Activated T-helper 2 cell treated with anti-CD3 and anti-CD28 coated beads, Interferon-gamma antibody, Interleukin-2, Interleukin-4, amounts not matched to agents 10 μg/mL and 5 μg/mL and 100 μg/mL, durations not matched to agents 14 hours and 24 hours and 36 hours (primary cell): ENCODE measurements at places on chromosomes 5 and 9.

- DNase-seq = no peak
Observed at GRCh38 chr5:32942225-32942989, 231.3 kb downstream of the NPR3 start.

GRCh38 chr9:37036776-37037502 is 2.9 kb upstream of the PAX5 start:
- DNase-seq = peak; percentile 40

GRCh38 chr5:181207214-181207959 is 2.4 kb upstream of the TRIM7 start:
- DNase-seq = peak; percentile 74

- DNase-seq = peak; percentile 52
Observed at GRCh38 chr5:176596689-176597416, 13.1 kb downstream of the GPRIN1 start.

- DNase-seq = no peak
Observed at GRCh38 chr5:493119-493701, 31.0 kb downstream of the SLC9A3 start.

DNA sequence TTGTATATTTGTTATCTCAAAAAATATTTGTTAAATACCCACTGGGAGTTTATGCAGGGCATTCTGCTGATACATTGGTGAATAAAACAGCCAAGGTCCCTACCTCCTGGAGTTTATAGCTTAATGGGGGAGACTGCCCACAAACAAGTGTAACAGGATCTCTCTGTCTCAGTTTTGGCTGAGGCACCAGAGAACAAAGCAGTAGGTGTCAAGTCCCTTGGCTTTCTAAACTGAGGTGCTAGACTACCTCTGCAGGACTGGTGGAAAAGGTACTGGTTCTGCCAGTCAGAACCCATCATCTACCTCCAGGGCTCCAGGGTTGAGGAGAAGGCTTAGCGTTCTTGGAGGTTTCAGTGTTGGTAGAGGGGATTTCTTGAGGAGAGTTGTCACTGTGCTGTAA is 188.4 kb upstream of the ELL2 start:
- DNase-seq = no peak

DNA sequence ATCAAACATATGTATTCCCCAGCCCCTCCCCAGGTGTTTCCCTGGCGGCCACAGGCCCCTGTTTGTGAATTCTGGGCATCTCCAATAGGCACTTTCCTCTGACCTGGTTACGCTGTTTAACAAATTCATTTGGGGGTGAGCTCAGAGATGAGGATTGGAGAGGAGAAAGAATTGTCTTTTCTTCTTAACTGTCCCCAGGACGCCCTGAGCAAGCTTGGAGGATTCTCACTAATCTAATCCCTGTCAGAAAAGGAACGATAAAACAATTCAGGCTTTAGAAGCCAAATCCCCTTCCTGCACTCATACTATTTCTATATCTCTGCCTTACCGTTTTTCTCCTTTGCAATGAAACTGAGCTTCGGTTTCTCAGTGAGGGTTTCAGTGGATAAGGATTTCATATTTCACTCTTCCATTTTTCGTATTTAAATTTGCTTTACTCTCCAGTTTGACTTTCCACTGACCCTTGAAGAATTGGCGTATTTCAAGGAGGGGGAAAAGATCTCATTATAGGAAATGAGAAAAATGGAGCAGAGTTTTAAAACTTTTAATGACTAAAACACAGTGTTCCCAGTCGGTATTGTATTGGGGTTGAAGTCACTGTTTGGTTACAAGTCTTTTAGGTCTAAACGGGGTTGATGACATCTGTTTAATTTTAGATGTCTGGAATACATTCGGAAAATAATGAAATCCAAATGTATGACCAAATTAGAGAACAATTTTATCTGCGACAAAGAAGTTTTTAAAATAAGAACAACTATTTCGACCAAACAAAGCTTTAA is 180.1 kb downstream of the MACROH2A1 start:
- DNase-seq = no peak

DNA sequence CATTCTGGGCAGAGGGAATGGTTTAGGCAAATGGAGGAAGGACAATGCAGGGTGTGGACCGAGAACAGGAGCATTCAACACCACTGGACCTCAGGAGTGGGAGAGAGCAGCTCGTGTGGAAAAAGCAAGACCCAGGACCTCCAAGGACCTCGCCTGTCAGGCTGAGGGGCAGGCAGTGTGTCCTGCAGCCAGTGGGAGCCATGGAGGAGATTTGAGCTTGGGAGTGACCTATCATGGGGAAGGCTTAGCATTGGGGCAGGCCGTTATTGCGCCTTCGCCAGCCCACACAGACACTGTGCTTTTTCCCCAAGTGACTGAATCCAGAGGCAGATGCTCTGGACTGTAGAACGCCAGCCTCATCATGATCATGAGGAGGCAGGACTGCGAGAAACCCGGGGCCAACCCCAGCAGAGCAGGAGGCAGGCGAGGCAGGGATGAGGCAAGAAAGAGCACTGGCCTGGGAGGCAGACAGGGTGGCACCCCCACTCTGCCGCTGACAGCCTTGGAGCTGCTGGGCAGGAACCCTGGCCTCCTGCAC is 3.3 kb downstream of the CDHR2 start:
- DNase-seq = no peak

- DNase-seq = peak; percentile 35
Observed at GRCh38 chr5:73447530-73448462, 781 bp downstream of the FOXD1 start.

DNA sequence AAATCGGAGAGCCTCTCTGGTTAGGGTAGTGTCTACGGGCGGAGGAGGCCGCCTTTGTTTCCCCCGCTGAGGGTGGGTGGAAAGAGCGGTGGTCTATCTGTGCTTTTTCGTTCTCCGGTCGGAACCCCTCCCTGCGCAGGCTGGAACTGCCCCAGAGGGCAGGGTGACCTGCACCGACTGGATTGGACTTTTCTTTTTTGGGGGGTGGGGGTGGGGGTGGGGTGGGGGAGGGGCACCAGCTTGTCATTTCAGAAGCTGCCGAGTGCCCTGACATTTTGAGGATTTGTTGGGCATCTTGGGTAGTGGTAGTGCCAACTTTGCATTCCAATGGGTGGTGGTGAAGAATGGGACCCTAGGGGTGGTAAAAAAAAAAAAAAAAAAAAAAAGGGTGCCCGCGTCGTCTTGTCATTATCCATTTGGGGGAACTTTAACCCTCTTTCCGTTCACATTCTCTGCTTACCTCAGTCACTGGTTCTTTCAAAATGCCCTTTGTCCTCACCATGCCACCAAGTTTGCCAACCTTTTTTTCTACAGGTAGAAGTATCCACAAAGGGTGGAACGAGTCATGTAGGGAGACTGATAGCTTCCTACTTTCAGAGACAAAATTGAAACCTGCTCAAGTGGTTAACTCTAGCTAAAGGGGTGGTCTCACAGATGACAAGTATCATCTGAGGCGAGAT is 1.3 kb downstream of the UBE2R2 start:
- DNase-seq = no peak

DNA sequence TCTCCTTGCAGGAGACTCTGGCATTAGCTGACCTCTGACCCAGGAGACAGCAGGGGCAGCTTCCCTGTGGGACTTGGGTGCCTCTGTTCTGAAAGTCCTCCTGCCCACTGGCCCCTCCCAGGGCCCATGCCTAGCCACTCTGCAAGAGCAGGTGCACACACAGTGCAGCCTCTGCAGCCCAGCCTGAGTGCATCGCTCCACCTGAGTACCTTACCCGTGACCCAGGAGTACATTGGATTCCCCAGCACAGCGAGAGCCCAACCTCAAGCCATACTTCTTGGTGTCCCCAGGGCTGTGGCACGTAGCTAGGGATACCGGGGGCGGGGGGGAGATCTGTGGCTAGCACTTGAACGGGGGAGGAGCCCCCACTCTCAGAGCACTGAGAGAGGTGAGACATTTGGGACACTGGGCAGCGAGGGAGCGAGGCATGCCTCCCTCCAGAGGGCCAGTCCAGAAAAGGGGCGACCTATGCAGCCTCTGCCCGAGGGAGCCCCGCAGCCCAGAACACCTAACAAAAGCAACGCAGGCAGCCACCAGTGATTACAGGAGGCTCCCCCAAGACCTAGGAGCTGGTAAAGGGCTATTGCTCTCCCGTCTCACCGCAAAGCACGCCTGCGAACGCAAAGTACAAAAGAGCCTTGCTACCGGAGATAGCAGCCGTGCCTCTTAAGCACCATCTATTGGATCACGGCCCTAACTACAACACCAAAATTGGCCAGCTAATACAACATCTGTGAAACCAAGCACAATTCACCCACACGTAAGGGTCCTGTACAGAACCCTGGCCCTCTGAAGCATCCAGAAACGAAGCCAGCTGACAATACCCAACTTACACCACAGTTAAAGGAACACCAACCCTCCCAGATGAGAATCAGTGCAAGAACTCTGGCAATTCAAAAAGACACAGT is 826 bp upstream of the PRDM9 start:
- DNase-seq = no peak

GRCh38 chr5:118195211-118195610 is 793.1 kb downstream of the DTWD2 start:
- no peak for DNase-seq

DNA sequence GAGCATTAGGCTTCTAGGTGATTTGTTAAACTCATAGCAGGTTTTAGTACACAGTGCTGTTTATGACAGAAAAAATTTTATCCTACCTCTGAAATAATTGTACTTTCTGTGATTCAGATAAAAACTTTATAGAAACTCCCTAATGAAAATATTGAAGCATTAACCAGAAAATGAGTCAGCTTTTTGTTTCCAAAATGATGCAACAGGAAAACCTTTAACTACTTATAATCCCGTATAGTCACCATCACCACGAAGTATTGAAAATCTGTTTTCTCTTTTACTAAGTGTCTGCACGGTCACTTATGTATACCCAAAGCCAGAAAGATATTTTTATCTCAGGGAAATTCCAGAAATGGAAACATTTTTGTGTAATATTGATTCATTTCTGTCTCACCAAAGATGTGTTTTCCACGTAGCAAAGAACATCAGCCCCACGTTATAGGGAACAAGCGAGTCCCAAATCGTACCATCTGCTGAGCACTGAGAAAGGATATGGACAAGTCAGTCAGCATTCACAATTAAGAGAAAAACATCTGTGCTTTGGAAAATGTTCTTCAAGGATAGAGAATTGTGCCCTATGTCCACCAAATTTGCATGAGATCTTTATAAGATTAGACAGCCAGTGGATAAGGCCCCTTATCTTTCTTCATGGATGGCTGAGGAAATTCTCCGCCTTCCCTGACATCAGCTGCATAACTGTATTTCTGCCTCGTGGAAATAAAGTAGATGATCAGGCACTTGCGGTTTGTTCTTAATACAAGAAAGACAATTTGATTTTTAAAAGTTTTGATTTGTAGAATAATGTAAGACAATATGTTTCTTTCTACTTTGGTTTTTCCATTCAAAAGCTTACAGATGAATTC is 41.9 kb downstream of the TNFAIP8 start:
- no peak for DNase-seq

DNA sequence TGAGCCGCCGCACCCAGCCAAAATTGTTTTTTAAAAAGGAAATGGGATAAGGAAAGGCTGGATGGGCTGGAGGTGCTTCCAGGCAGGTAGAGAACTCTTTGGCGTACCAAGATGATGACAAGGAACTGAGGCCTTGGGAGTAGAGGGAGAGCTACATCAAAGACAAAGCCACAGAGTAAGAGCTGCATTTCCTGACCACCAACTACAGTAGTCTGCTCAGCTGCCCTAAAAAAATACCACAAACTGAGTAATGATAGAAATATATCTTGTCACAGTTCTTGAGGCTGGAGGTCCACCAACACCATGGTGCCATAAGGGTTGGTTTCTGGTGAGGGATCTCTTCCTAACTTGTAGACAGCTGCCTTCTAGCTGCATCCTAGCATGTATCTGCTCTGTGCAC is 8.2 kb downstream of the OR1K1 start:
- DNase-seq = no peak

GRCh38 chr9:134214386-134214765 is 50.0 kb upstream of the RNU6ATAC start:
- no peak for DNase-seq

GRCh38 chr5:148732692-148733091 is 78.4 kb upstream of the HTR4 start:
- DNase-seq = no peak

DNA sequence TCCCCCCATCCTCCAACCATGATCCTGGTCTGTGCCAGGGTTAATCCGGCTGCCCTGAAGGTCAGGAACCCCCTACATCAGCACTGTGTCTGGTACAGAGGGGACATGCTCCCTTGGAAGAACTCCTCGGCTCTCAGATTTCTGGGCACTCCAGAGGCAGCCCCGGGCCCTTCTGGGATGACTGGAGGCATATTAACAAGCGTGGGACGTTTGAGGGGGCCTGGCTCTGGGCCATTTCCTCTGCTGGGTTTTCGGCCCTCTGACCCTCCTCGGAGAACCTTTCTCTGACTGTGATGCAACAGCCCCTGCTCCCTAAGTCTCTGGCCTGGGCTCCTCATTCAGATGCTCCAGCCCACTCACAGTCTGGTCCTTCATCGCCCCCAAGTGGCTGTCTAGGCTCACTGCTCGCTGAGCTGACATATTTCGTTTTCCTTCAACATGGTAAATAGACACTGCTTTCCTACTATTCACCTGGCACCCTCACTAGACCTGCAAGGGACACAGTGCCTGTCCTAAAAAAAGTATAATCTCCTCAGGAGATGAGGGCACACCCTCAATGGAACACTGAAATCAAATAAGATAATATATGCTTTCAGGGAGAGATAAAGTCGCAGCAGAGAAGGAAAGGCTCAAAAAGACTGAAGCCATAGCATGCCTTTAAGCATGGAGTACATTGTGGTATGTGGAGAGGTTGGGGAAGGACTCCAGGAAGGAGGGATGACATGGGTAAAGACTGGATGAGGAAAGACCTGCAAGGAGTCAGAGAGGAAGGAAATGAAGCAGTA is 404.7 kb upstream of the TRPC7 start:
- no peak for DNase-seq

- no peak for DNase-seq
Observed at GRCh38 chr5:116939641-116940040, 365.0 kb upstream of the SEMA6A start.

- DNase-seq = no peak
Observed at GRCh38 chr5:142281966-142282365, 42.9 kb downstream of the SPRY4 start.

DNA sequence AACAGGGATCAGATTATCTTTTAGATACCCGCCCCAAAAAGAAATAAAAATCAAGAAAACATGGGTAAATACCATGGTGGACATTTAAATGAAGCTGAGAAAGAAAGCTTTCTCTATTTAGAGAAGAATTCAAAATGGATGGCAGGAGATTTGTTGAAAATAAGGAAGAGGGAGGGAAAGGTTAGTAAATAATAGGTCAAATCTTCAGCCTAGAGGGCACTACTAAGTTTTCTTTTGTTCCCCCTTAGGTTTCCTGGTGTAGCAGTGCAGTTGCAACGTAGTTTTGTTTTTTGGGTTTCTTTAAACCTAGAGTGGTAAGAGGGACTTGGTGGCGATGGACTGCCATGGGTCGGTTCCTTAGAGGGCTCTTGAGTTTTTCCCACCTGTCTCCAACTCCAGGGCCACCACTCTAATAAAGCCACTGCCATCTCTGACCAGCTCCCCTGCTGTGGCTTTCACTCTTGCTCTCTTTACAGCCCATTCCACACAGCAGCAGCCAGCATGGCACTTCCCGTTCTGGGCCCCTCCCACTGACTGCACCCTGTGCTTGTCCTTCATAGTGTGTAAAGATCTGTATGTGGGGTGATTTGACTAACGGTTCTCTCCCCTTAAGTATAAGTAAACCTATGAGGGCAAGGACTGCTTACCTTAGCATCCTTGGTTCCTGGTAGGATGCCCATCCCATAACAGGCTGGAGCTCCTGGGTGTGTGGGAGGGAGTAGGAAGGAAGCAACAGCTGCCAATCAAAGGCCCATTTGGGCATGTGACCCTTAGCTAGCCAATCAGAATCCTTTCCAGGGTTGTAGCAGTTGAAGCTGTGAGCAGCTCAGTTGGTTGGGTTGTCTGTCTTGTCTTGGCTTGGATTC is 118.3 kb downstream of the SLC1A3 start:
- peak; percentile 37 for DNase-seq

- no peak for DNase-seq
Observed at GRCh38 chr5:173333925-173334661, 5.9 kb upstream of the STC2 start.
